CD4-positive, alpha-beta T cell treated with Interleukin-4 for 1 hour (primary cell): ENCODE measurements at places on chromosomes 2 and 18.

DNA sequence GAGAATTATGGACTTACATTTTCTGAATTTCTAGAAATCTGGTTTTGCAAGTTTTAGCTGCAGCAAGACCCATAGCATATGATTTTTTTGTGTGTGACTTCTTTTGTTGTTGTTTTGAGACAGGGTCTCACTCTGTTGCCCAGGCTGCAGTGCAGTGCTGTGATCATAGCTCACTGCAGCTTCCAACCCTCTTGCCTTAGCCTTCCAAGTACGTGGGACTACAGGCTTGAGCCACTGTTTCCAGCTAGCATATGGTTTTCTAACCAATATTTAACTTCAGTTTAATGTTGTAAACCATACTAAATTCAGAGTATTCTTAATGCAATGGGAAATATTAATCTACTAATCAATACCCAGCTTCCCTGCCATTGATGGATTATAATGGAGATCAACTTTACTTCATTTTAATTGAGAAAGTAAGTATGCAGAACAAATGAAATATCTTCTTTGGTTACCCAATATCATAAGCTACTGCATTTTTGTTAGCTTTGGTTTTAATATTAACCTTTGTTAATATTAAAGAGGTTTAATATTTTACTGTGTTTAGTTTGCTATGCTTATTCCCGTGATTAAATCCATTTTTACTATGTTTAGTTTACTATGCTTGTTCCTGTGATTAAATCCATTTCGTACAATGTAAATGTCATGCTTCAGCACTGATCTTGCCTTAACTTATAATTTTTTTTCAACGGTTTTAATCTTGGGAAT lies 273.4 kb upstream of the TMEFF2 start:
- DNase-seq = no peak

- peak; percentile 24 for DNase-seq
Observed at GRCh38 chr2:203989521-203989920, 53.0 kb downstream of the ICOS start.

GRCh38 chr2:226495466-226496272 lies 304.0 kb downstream of the IRS1 start:
- no peak for DNase-seq

DNA sequence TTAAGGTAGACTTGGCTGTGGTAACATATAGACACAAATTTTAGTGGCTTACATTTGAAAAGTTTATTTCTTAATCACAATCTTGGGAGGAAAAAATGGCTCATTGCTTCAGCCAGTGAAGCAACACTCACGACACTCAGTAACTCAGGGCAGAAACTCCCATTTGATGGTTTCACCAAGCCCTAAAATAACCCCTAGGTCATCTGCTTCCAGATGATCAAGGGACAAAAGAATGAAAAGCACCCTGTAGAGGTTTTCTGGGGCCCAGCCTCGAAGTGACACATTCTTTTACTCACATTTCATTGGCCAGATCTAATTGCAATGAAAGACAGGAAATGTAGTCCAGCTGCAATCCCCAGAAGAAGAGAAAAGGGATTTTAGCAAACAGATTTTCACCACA lies 275.9 kb downstream of the TMX3 start:
- DNase-seq = no peak

DNA sequence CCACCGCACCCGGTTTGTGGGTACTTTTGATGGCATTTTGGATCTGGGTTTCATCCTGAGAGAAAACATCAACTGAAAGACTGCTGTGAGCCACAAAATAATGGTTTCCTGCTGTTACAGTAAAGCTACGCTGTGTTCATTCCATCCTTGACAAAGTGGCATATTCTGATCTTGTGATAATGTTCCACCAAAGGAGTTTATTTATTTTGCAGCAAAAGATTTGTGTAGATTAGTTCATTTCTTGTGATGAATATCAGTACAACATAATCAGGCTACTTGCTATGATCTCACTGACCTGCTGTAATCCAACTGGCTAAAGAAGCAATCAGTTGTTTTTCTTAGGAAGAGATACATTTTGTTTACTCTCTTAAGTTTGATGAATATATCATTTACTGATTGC lies 45.0 kb downstream of the EEF1B2 start:
- DNase-seq = no peak

DNA sequence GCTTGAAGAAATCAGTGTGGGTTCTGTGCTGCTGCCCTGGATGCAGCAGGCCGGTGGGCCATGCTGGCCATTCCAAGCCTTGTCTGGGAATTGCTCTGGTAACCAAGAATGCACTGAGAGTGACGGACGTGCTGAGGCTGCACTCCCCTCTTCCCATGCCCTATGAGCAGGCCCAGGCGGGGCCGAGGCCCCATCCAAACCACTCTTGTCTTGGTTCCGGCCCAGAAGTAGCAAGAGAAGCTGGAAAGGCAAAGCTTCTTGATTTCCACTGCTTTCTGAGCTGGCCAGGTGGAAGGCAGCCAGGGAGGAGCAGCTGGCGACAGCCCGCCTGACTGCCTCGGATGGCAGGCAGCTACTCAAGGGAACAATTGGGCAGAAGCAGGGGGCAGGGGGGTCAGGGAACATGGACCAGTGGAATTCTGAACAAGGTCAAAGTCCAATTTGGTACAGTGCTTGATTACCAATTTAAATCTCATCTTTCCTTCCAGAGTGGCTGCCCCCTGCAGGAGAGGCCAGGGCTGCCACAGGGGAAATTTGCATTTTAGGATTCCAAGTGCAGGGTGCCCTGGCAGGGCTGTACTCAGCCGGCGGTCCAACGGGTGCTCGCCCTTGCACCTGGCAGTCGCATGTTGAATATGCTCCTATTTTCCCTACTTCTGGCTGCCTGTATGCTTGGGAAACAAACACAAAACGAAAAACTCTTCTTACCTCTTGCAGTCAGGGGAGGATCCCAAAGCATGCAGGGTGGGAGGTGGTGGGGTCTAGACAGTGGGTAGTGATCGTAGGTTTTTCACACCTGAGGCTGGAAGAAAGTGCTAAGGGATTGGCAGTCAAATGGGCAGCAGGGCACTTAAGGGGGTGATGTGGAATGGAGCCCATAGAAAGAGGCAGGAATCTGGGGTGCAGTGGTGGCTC lies 67.3 kb downstream of the LIPG start:
- DNase-seq = no peak

DNA sequence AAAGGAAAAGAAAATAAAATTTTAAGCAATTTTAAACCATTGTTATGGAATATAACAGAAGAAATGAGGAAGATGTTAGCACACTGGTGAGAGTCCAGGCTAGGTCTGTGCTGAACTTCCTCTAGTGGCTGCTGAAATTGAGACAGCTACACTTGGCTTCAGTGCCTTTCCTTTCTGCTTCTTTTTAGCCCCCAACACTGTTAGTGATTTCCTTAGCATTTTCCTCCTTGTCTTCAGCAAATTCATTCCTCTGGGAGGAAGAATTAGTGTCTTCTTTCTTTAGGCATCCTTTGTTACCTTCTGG lies 47.6 kb downstream of the ITGAV start:
- no peak for DNase-seq

DNA sequence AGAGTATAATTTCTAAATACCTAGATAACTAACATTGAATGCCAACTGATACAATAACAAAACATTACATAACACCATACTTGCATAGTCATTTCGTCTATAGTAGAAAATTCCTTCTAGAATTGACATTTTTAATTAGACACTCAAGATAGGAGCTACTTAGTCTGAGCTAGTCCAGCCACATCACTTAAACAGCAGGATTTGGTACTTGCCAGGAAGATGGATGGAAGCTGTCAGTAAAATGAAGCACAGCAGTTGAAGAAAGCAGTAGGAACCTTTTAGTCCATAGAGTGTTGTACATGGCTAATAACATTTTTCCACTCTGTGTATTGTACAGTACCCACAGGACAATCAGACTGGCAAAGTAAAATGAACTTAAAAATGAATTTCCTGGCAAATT lies 372.0 kb downstream of the GALNT13 start:
- no peak for DNase-seq

GRCh38 chr2:196324211-196324610 lies 152.8 kb upstream of the STK17B start:
- no peak for DNase-seq

GRCh38 chr2:126894082-126894481 lies 4.6 kb upstream of the TEX51 start:
- no peak for DNase-seq

DNA sequence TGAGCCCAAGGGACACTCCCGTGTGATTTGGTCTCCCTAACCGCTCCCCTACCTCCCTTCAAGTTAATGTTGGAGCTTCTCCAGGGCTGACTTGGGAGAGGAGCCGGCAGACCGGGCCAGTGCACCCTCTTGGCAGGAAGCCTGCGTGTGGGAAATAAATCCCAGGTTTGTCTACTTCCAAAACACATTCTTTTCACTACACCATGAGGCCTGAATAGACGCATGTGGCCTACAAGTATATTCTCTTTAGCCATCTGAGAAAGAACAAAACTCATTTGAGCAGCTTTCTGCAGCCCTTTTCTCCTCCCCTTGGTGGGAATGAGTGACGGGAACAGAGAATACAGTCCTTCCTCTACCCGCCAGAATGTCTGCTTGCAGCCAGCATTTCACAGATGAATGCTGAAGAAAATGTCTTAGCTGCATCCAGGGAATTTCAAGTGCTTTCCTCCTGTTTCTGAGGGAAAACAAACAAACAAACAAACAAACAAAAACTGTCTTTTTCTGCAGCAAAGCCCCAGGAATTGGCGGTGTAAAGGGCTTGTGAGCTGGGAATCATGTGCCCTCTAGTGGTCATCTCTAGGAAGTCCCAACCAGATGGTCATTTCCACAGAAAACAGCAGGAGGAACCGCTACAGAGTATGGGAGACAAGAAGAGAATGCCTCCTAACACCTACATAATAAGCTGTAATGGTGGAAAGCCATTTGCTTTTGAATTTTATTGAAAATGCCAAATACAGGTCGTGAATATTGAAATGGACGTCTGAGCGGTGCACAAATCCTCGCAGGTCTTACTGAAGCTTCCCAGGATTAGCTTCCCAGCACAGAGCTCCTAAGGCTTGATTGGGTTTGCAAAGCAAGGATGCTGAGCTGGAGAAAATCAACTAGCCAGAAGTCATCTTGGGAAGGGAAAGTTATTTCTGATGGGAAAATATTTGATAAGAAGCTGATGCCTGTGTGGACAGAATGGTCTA lies 41.2 kb upstream of the DAPL1 start:
- peak; percentile 50 for DNase-seq

DNA sequence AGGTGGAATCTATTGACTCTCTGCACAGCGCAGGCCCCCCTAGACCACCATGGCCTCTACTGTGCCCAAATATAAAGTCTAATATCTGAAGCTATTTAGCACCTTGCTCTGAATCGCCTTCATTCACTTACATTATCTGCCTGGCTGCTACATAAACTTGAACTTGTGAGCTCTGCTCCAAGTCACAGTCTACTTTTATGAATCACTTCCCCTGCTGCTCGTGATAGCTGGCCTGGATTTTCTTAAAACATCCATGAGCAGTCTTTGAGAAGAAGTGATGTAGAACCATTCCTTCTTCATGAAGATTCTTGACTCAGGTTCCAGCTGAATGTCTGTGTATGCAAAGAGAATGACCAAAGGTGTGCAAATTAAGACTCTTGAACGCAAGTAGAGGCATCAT lies 359.5 kb downstream of the RND3 start:
- DNase-seq = no peak

- DNase-seq = no peak
Observed at GRCh38 chr2:187684174-187684573, 129.9 kb upstream of the TFPI start.

DNA sequence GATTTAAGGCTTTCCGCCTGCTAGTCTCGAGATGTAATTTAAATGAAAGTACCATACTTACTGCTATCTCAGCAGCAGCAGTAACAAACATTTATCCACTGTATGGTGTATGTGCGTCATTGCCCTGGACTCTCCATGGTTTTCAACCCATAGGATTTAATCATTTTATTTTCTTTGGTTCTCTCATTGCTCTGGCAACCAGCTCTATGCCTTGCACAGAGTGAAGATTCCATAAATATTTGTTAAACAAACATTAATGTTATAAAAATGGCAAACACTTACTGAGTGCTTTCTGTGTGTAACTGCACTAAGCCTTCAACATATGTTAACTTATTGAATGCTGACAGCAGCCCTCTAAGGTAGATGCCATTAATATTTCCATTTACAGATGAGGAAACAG lies 1.3 kb upstream of the LMAN1 start:
- DNase-seq = no peak

DNA sequence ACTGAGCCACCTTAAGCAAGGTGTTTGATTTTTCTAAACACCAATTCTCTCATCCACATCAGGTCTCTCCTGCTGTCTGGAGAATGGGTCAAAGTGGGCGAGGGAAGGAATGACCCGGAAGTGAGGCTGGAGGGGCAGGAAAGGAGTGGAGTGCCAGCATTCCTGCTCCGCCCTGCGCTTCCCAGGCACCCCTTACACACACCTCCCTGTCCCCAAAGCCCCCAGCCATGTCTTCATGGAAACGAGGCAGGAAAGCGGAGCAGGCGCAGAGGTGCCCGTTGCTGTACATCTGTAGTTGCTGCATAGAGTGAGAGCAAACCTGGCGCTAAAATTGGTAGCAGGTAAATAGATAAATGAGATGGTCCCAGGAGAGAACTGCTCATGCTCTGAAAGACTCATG lies 27.2 kb upstream of the NT5DC4 start:
- no peak for DNase-seq

GRCh38 chr2:238143239-238143951 lies 4.9 kb downstream of the KLHL30 start:
- DNase-seq = no peak

- DNase-seq = no peak
Observed at GRCh38 chr2:96987301-96987909, 1.0 kb upstream of the FAM178B start.

- no peak for DNase-seq
Observed at GRCh38 chr2:236969767-236970655, 115.7 kb upstream of the COPS8 start.

DNA sequence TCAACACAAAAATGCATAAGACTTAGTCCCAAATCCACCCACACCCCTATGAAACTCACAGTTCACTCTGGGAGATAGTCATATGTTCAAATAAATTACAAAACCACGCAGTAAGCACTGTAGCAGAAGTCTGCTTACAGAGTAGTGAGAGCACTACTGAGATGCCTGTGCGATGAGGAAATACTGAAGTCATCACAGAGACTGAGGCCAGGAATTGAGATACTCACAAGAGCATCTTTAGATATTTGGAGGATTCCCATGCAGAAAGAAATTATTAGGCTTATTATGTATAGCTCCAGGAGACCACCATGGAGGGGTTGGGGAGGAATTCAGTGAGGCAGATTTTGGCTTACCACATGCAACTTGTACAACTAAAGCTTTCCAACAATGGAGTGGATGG lies 82.3 kb downstream of the ANTXR1 start:
- DNase-seq = no peak

DNA sequence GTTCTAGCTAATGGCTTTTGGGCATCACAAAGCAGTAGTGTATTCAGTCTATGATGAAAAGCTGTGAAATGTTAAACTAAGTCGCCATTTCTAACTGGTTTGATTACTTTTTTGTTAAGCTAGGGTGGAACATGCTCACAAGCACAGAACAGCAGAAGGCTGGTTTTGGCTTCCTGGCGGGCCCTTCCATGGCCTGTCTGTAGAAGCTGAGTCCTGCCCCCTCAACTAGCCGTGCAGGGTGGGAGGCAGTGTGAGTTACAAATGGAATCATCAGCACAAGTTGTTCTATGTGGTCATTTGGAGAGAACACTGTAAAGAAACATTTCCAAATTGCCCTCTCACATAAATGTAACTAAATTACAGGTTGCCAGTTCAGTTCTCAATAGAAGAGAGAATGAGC lies 290.8 kb downstream of the ALPK2 start:
- no peak for DNase-seq
